Upper lobe of left lung (tissue), 6 donors: ENCODE measurements at places on chromosomes 1 and 21. TPM values are rescaled to one million over a fixed set of nuclear protein-coding genes. Genes with fewer than 3 reads are reported as not detected.

- DNase-seq = no peak
Measured at GRCh38 chr1:67552336-67552759, 122.1 kb upstream of the SERBP1 start.

COL16A1 gene
- total RNA-seq = 53.4 TPM

ASCL5 gene
- total RNA-seq = not detected

MATN1 gene
- not detected for total RNA-seq
